ENCODE measurements at places on chromosomes 2 and 18. TPM values are rescaled to one million over a fixed set of nuclear protein-coding genes. Genes with fewer than 3 reads are reported as not detected.

TLX2 gene
- not detected for total RNA-seq

KCNE4 gene
- 0.58 TPM for total RNA-seq

ZNF385B gene
- 41.4 TPM for total RNA-seq

AFF3 gene
- 29.7 TPM for total RNA-seq

SLC30A3 gene
- not detected for total RNA-seq

GRCh38 chr2:43248621-43249020 is 22.2 kb upstream of the ZFP36L2 start:
- no peak for DNase-seq

DNA sequence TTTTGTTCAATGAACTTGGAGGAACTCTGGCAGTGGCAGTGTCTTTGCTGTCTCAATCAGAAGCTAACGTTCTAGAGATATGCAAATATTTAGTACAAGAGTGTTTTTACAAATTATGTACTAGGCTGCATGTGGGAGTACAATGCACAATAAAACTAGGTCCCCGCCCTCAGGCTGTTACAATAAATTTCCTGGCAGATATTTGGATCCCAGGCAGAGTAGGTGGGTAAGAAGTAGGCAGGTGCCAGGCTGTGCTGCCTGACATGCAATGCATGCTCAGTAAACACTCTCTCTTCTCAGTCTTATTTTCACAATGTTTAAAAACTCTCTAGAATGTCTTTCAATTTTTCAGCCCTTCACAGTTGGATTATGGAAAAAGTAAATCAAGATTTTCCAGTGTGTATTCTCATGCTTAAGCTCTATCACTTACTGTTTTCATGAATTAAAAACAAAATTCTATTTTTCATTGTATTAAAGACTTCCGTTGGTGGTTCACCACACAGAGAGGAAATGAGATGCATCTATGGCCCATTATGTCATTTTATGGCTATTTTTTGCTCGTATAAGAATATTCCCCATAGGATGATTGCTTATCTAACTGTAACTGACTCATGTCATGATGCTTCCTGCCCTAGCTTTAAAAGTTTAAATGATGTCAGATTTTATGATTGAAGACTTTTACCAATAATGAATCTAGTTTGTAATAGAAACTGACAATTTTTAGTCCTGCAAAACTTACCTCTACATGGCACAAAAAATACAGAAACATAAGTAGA is 346.1 kb downstream of the RND3 start:
- no peak for DNase-seq

DNA sequence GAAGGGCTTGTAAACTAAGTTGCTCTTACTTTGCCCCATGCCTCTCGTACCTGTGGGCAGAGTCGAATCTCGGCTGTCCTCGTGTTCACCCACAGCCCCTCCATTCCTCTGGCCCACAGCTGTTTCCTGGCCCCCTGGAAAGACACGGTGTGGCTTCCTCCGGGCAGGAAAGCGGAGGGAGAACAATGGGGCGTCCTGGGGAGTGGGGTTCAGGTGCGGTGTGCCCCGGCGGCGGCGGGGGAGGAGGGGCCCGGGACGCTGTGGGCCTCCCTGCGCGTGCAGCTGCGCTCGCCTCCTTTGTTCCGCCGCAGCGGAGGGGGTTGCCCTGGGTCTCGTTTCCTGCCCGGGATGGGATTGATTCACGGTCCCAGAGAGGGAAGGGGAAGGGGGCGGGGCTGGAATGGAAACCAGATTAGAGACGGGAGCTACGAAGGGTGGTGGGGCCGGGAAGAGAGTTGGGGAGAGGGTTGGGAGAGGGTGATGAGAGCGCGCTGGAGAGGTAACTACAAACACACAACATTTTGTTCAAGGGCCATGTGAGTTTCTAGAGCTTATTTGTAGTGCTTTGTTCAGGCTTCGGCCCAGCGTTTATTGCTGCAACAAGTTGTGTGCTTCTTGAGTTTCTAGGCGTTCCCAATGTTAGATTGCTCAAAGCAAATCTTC is 796 bp downstream of the MYO1B start:
- DNase-seq, result peak; percentile 91

DNA sequence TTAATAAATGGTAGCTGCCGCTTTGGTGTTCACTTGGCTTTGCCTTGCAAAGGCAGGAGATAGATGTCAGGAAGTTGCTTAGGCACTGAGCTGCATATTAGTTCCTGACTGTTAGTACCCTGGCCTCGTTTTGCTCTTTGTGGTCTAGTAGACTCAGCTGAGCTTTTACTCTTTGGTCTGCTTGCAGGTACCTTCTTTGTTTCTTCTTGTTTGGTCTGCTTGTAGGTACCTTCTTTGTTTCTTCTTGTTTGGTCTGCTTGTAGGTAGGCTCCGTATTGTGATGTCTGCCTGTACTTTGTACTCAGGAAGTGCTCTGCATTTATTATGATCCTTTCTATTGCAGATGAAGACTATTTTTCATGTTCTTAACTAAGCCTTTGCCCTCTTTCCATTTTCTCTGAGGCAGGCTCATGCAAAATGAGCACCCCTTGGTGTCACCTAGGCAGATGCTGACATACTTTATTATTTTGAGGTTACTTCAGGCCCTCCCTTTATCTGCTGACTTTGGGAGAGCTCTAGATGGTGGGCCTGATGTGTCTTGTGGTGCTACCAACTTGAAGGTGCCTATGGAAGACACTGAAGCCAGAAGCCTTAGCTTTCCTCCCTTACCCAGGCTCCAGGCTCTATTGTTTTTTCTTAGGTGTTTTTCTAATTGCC is 6.0 kb downstream of the RPIA start:
- DNase-seq, result peak; percentile 35

GRCh38 chr18:36578871-36579710 is 249.7 kb downstream of the TPGS2 start:
- DNase-seq, result no peak

DNA sequence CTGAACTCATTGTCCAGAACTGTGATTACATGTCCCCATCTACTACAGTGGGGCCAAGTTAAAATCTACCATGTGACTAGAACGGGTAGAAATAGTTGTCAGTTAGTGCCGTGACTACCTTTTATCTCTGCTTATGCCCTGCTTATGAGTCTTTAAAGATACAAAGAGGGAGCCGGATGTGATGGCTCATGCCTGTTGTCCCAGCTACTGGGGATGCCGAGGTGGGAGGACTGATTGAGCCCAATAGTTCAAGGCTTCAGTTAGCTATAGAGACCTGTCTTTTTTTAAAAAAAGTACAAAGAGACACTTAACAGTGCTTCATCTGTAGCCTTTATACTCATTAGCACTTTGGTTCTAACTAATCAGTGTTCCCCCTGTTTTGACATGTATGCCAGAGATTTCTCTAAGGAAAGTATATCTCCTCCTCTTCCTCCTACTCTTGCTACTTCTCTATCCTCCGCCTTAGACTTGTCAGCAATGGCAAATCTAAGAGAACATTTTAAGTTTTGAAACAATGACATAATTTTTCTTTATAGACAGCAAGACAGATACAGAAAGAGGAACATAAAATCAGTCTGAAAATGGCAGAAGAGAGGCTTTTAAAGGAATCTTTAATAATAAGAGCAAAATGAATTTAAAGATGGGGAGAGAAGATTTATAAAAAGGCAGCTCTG is 45.0 kb downstream of the NBEAL1 start:
- no peak for DNase-seq

DNA sequence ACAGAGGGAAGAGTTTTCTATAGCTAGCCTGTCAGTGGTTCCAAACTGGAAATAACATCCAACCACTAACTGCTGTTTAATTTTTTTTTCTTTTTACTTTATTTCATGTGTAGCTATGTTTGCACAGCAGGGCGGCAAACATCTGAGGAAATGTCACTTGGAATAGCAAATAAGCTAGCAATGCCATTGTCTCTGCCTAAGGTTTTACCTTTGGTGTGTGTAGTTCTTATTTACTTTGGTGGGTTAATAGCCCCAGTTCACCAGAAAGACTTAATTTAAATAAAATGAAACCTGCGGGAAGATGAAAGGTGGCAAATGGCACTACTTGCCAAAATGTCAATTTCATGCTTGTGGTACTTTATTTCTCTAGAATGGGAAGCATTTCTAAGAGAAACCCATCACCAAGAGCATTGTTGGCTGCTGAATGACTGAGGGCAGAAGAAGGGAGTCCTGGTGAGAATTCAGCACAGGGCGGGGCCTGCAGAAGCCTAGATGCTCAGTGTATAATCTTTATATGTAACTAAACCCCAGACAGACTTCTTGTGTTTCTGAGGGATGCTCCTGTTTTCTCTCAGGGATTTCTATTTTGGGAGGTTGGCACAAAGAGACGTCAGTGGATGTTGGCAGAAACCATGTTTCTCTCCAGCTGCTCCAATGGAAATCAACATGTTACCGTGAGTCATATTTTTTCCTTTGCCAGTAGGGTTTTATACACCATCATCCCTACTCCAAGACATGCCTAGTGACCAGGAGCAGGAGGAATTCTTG is 300.4 kb upstream of the NT5C1B start:
- no peak for DNase-seq

Data from stomach (tissue), 19 donors.